ENCODE measurements at places on chromosomes 6 and 20. TPM values are rescaled to one million over a fixed set of nuclear protein-coding genes. Genes with fewer than 3 reads are reported as not detected.

Gene SIRPD
- total RNA-seq, result 0.28 TPM

Gene SLC25A27
- 6.6 TPM for total RNA-seq

Gene SLPI
- 451 TPM for total RNA-seq

Gene GPR31
- 0.23 TPM for total RNA-seq

Measured in lung (tissue), 17 donors.